ENCODE measurements at places on chromosomes 4 and X.

DNA sequence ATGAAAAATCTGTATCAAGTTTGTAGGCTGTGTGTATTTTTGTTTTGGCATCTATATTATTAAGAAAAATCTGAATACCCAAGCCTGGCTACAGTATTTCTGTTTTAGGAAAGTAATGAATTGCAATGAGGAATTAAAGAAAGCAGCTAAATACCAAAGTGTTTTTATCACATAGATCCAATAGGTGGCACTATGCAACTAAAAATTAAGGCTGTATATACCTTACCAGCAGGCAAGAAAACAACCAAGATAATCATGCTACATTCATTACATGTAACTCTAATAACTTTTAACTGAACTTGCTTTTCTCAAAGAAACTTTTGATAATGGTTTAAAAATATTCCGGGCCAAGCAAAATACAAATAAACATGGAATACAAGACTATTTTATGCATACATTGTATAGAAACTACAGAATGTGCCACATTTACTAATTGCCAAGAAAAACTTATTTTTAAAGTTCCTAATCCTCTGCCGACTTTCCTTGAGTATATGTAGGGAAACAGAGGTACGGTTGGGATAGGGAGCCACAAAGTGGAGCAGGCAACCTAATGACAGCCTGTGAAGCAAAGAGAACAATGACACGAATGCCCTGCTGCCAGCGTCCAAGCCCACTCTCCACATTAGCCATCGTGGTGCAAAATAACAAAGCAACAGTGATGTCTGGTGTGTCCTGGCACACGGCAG is 63.7 kb downstream of the SEC24D start:
- DNase-seq: no peak

- no peak for DNase-seq
Measured at GRCh38 chr4:172308078-172308477, 494.9 kb downstream of the GALNTL6 start.

DNA sequence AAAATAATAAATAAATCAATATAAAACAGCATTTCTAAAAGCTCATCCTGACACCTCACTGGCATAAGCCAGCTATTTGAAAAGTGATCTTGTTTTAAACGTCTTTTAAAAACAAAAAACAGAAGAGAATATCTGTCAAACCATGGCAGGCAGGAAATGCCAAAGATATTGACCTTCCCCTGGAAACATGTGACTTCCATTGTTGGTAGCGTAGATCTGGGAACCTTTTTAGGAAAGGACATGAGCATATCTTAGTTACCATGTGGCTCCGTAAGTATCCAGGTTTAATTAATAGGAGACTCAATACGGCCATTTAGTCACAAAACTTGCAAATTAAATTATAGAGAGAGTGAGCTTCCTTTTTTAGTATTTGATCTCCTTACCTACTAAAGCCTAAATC is 83.0 kb upstream of the KLHL4 start:
- no peak for DNase-seq

DNA sequence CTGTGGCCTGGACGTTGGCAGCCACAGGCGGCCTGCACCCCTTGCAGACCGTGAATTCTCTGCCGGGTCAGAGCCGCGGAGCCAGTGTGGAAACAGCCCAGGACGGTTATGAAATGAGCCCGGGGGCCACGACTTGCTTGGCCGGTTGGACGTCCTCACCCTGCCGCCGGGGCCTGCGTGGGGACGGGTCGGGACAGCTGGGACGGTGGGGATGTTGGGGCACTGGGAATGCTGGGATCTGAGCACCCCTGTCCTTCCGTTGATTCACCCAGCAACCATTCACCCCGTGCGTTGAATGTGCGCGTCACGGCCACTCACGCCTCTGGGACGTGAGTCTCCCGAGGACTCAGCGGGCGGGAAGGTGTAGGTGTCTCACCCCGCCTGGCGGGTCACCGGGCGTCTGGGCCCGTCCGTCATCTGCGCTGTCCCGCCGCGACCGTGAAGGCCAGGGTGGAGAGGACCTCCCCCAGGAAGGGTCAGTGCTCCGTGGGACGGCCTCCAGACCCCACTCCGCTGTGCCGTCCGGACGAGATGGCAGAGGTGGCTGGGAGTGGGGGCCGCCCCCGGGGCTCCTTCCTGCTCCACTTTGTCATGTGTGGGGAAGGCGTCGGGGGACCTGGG is 4.5 kb upstream of the PLCXD1 start:
- DNase-seq: no peak

DNA sequence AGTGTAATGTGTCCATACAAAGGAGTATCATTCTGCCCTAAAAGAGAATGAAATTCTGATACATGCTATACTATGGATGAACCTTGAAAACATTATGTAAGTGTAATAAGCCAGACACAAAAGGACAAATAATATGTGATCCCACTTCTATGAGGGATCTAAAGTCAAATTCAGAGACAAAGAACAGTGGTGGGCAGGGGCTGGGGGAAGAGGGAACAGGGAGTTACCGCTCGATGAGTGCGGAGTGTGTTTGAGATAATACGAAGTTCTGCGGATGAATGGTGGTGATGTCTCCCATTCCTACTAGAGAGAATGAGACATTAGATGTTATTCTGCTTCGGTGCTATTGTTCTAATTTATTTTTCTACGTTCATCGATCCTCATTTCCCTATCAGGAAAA is 46.1 kb upstream of the TLR2 start:
- no peak for DNase-seq

DNA sequence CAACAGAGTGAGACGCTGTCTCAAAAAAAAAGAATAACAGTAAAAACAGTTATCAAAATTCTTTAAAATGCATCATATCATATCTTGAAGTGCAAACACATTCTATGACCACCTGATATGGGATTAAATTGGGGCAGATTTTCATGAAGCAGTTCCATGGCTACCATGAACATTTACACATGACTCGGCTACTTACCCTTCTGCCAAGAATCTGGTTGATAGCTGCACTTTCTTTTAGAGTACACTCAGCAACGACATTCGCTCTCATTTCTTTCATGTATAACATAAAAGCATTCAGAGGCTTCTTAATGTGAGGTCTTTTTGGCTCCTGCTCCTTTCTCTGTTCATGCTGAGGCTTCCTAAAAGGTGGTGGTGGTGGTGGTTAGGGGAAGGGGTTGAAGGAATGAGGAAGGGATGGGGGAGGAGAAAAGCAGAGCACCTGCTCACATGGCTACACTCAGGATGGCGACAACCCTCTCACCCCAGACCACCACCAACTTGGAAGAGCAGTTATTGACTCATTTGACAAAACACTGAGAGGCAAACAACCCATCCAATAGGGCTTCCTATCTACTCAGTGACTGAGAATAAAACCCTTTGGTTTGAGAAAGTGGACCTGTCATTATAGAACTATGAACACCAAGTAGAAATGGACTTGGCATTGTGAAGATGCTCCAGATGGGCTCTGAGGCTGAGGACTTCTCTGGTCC is 88.5 kb downstream of the HADH start:
- no peak for DNase-seq

DNA sequence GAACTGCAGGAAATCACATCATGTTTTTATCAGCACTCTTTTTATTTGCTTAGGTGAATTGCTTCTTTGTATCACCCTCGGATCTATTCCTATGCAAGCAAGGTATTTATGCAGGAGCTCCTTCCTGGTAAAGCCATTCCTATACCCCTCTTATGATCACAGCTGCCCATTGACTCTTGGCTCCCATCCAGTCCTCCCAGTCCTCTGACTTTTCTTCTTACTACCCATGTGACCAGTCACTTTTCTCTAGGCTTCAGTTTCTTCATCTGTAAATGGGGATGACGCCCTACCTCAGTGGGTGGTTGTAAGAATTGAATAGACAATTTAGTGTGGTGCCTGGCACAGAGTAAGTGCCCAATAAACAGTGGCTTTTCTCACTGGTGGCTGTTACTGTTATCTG is 144.9 kb downstream of the FHIP1A start:
- DNase-seq: no peak
